ENCODE measurements at places on chromosomes 2 and 18. TPM values are rescaled to one million over a fixed set of nuclear protein-coding genes. Genes with fewer than 3 reads are reported as not detected.

DNA sequence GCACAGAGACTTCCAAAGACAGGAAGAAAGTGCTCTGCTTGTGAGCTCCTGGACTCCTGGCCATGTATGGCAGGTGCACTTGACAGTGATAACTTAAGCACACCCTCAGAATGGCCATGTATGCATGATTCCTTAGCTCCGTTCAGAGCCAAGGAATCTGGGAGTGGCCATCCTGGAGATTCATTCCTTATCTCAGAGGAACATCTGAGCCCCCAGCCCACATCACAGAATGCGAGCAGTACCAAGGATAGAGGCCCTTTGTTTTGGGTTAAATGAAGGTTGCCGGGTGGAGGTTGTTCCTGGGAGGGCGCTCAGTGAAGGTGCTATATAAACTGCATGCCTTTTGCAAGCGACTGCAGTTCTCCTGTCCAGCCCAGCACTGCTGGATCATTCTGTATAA, 26.9 kb downstream of the DIPK1C start:
- DNase-seq, result no peak

GRCh38 chr2:42567806-42568400, 529 bp upstream of the MTA3 start:
- peak; percentile 89 for DNase-seq

DNA sequence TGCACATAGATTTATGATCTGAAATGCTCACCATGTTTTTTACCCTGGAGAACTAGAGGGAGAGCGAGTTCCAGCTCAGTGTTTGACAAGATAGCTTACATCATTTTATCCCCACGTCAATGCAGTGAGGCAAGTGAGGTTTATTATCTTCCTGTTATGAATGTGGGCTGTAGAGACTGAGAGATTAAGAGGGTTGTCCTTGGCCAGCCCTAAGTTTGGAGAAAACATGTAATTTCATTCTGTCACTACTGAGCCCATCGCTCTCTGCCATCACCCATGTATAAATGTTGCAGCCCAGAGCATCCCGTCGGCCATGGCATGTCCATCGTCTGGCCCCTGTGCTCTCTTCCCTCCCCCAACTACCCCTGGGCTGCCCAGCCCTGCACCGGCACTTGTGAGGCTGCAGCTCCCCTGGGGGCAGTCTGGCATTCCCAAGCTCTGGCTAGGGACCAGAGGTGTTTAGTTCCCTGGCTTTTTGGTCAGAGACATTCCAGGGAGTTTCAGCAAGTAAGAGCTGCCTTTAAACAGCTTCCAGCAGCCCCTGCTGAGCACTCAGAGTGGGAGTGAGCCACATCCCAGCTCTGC, 136.7 kb downstream of the ANTXR1 start:
- peak; percentile 78 for DNase-seq

DNA sequence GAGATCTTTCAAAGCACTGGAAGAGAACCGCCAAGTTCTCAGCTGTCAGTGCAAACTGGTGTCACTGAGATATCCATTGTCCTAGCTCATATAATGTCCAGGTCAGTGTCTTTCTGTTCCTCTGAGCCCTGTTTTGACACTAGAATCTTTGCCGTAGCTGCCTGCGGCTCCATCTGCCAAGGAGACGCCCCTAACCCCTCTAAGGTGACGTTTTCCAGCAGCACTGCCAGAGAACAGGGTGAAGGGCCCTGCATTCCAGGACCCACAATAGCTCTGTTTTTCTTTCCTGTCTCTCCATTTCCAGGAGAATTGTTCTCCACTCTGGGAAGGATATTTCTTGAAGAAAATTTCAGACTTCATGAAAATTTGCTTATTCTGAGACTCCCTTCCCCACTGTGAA, 181.7 kb upstream of the SLC39A10 start:
- DNase-seq, result no peak

DNA sequence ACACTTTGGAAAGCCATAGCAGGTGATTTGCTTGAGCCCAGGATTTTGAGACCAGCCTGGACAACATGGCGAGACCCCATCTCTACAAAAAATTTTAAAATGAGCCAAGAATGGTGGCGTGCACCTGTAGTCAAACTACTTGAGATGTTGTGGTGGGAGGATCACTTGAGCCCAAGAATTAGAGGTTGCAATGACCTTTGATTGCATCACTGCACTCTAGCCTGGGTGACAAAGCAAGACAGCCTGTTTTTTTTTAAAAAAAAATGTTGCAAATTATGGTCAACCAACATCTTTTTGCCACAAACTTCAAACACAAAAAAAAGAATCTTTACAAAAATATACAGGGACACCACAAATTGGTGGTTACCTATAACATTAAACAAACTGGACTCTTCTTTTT, 40.3 kb downstream of the MEX3C start:
- DNase-seq, result no peak

DNA sequence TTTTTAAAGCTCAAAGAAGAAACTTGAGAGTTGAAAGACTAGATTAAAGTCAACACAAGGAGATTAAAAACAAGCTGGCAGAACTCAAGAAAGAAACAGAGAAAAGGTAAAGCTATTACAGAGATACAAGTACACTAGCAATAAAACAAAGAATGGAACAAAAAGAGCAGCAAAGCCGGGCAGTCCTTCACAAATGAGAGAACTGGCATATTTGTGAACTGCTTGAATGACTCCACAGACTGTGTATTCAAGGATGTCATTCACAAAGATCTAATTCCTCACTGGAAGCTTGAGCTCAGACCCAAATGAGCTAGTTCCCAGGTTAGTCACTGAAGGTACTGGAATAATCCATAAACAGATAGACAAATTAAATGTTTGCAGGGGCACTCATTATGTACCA, 318.0 kb downstream of the MYCN start:
- no peak for DNase-seq

DNA sequence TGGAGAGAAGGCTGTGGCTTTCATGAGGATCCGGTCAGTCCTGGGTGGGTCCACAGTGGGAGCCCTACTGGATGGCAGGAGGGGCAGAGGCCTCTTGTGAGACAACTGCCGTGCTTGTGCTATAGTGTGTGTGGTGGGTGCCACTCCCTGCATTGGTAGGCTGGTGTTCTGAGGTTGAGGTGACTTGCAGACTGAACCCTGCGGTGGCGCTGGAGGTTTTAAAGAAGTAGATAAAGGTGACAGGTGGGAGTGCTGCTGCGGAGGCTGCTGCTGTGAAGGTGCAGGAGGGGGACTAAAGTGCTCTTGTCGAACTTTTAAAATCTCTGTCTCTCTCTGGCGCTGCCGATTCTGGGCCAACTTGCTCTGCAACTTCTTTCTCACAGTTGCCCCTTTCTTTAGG, 29.7 kb downstream of the INO80D start:
- peak; percentile 30 for DNase-seq

- DNase-seq, result peak; percentile 87
These were observed 1.5 kb downstream of the PXDN start for GRCh38 chr2:1742681-1743395.

DNA sequence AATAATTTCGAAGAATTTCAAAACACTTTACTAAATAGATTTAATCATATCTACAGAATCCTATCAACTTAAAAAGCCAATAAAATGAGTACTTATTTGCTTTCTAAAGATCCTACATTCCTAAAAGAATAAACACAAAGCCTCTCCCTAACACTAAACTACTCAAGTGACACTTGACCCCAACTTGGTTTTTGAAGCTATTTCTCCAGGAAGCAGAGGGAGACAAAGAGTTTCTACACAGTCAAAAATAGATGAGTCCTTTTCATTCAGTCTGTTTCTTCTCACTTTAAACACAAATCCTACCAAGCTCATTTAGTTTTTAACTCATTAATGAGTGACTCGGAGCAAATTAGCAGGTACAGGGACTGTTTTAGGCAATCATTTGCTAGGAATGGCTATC, 2.1 kb downstream of the ATL2 start:
- no peak for DNase-seq

DNA sequence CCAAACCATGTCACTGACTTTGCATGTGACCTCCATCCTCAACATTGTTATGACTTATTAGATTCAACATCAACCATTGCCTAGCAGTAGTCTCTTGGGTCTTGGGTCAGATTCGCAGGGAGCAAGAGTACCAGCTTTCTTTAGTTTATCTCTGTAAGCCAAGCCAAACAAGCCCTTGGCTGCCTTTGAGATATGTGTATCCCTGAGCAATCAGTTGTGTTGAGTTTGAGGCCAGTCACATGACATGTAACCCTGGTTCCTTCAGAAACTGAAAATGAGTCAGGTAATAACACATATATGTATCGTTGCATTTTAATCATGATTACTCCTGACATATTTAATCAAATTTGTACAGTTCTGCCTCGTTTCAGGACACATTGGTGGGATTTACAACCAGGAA, 173.3 kb downstream of the PARD3B start:
- no peak for DNase-seq

GRCh38 chr2:226247289-226248275, 552.0 kb downstream of the IRS1 start:
- no peak for DNase-seq

DNA sequence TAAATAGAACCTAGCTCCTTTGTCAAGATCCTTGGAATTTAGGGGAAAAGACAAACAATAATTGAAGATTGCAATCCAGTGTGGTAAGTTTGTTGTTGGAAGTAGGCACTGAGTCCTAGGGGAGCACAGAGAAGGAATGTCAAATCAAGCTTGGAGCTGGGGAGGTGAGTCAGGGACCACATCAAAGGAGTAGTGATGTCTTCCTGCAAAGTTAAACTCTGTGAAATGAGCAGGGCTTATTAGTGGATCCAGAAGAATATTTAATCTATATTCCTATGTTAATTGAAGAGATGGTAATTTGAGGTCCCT, 41.7 kb upstream of the NABP1 start:
- DNase-seq, result no peak

GRCh38 chr2:239087046-239087710, 239.3 kb downstream of the TWIST2 start:
- no peak for DNase-seq

DNA sequence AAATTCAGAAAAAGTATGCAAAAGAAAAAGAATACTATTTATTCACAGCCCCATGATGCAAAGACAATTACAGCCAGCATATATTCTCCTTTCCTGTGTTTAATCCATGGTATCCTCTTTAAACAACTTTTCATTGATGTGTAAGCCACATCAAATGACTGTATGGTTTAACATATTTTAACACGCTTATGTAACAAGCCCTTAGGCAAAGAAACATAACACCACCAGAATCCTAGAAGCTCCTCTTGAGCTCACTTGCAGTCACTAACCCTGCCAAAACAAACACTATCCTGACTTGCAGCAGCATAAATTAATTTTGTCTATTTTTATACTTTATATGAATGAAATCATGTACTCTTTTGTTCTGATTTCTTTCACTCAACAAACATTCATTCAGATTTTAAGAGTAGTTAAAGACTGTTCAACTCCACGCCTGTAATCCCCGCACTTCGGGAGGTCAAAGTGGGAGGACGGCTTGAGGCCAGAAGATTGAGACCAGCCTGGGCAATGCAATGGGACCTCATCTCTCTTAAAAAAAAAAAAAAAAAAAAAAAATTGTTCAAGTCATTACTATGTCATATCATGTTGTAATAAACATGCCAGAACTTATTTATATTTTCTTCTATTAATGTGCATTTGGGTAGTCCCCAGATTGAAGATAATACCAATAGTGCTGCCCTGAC, 226.3 kb downstream of the NBAS start:
- no peak for DNase-seq

Gene ILKAP
- total RNA-seq, result 29.7 TPM

Gene SLC38A11
- not detected for total RNA-seq

Gene CXCR4
- 1.3 TPM for total RNA-seq

Gene PDE1A
- total RNA-seq, result 0.28 TPM

Gene COLEC11
- total RNA-seq, result 0.43 TPM

Data from GM23338 (cell line).